ENCODE measurements at places on chromosomes 4 and X.

GRCh38 chrX:48003367-48003757 lies 427 bp downstream of the ZNF182 start:
- DNase-seq: no peak

GRCh38 chrX:153669174-153669890 lies 4.3 kb downstream of the PNCK start:
- DNase-seq: peak; percentile 81

- no peak for DNase-seq
These were observed 132.2 kb upstream of the SLC34A2 start for GRCh38 chr4:25523405-25523804.

DNA sequence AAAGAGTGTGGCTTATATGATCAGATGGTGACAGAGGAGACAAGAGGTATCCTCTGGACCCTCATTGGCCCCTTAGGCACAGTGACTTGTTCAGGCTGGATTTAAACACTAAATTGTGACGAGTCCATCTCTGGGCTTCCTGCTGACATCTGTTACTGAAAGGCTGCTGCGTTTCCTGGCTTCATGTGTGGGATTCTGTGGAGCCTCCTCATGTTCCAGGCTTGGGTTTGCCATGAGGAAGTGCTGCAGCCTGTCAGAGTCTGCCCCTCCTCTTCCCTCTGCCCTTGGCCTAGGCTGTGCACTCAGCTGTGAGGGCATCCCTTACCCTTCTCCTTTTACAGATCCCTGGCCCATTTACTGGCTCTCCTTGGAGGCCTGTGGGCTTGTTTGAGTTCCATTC lies 159.1 kb upstream of the TTC29 start:
- no peak for DNase-seq

- DNase-seq: no peak
These were observed 10.1 kb downstream of the PDLIM3 start for GRCh38 chr4:185524888-185525863.

DNA sequence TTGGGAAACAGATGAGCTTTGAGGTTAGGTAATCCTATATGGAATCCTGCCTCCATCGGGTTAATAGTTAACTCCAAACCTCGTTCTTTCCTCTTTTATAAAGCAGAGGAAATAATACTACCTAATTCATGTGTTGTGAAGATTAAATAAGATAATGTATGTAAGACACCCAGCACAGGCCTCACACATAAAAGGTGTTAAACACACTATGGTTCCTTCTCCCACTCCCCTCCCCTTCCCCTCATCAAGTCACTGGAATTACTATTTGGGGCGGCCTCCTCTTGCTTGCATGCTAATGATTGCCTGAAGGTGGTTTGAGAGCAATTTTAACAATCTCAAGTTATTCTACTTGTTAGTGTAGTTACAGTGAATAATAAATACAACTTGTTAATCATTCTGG lies 404.4 kb upstream of the RASGEF1B start:
- DNase-seq: no peak

DNA sequence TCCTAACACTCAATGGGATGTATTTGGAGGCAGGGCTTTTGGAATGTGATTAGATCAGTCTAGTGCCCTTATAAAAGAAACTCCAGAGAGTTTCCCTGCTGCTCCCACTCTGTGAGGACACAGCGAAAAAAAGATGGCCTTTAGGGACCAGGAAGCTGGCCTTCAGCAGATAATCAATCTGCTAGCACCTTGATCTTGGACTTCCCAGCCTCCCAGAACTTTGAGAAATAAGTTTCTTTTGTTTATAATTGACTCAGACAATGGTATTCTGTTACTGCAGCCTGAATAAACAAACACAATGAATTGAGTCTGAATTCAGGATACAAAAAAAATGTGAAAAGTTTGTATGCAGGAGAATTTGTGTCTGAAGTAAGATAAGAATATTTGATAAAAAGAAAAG lies 842.1 kb downstream of the FSTL5 start:
- no peak for DNase-seq

DNA sequence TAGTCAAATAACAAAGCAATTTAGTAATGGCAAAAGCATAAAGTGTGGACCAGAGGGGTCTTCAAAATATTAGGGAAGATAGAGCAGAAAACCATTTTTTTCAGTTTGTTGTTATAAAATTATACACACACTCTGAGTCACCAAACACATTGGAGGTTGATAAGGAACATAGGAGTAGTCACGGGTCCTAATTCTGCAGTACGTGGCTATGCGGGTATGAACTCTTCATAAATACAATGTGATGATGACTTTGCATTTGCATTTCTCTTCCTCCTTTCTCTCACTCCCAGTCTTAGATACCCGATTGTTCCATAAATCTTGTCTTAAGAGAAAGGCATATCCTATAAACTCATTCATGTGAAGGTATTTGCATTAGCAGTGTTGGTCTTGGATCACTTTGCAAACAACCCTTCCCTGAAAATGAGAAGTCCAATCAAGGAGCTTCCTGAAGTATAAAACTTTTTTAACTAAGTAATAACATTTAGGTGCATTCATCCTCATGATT lies 223.6 kb downstream of the PALLD start:
- DNase-seq: no peak

DNA sequence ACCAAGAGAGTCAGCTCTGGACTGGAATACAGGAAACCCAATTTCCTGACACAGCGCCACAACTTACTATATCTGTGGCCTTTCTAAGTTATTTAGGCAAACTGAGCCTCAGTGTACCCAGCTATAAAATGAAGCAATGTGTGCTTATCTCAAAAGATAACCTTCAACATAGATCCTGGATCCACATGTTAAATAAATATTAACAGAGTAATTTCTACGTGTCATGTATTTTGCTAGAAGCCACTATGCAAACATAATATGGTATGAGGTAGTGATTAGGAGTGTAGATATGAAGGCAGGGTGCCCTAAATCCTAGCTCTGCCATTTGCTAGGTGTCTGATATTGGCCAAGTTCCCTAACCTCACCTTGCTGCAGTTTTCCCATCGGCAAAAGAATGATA lies 527.0 kb downstream of the RAB28 start:
- no peak for DNase-seq

DNA sequence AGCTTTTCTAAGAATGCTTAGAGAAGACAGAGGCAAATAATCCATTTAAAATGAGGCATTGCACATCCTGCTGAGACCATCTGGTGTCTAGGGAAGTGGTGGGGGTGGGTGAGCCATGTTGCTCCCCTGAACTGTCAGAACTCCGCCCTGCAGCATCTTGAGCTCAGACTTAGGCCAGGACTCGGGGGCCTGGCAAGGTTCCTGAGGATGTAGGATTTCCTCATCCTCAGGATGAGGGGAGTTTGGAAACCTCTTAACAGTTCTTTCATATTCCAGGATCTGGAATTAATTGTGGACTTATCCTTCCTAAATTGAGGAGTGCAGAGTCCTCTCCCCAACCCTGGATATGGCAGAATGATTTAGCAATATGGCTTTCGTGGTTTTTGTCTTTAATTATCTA lies 6.6 kb downstream of the TLL1 start:
- no peak for DNase-seq

GRCh38 chr4:11230866-11231265 lies 197.8 kb downstream of the HS3ST1 start:
- DNase-seq: no peak

GRCh38 chr4:143184217-143184502 lies 557 bp upstream of the USP38 start:
- DNase-seq: no peak

DNA sequence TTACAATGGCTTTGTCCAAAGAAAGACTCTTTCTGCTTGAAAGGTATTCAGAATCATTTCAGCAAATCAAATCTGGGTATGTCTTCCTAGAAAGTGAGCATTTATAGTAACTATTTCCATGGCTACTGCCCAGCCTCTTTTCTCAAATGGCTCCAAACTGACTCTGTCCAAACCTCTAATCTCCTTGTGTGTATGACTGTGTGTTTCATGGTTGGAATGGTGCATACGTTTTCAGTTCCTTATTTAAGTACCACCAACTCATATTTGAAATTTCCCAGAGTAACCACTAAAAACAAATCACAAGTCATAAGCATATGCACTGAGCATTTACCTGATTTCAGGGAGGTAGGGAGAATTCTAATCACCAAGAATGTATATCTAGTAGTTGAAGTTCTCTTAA lies 106.0 kb downstream of the TMEM144 start:
- no peak for DNase-seq

GRCh38 chrX:42832764-42833549 lies 55.0 kb upstream of the PPP1R2C start:
- DNase-seq: no peak

DNA sequence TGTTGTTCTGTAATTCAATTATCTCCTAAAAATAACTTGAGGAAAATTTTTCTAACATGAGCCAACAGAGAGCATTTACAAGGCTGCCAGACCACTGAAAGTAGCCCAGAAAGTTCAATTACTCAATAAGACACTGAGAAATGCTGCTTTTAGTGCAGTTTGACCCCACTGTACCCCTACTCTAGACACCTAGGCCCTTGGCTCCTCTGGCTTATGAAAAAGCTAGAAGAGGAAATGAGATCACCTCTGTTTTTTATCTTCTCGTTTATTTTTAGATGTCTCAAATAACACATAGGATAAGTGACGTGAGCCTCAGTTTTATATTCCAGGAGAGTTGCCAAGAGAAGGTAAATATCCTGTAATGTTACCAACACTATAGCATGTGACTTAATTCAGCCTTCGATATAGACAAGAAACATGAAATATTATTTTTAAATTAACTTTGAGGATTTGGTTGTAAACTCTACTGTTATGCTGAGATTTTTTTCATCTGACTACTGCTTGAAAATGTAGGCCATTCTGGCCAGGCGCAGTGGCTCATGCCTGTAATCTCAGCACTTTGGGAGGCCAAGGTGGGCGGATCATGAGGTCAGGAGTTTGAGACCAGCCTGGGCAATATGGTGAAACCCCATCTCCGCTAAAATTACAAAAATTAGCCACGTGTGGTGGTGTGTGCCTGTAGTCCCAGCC lies 24.4 kb downstream of the TNIP3 start:
- no peak for DNase-seq

DNA sequence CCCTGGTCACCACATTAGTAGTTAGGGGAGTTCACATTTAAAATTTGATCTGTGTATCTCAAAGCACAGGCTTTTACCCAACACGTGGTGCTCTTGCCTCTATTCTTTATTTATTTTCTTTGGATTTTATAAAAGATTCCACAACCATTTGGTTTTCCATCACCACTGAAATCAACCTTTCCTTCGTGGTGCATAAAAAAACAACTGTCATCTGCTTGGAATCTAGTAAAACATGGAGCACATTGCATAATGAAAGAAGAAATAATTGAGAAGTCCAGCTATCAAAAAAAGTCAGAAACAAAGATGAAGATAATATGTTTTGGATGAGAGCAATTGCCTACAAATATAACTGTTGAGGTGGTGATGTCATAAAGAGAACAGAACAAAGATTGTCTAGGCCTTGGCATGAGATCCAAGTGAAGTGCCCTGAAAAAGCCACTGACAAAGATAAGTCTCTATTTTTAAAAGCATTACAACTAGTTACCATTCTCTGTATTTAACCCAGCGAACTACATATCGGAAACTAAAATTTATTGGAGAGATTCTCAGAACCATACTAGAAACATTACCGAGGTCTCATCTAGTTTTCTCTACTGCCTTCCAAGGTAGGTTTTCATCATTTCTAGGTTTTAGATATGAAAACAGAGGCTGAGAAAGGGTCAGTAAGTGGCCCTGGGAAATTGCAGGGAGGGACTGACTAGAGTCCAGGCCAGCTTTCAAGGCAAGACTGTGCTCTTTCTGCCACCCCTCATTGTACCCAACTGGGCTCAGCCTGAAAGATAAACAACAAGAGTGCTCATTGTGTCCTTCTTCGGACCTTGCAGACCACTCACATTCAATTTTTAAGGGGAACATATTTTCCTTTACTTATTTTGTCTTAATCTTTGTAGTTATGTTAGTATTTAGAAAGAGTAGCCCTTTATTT lies 127.3 kb downstream of the MAD2L1 start:
- no peak for DNase-seq

DNA sequence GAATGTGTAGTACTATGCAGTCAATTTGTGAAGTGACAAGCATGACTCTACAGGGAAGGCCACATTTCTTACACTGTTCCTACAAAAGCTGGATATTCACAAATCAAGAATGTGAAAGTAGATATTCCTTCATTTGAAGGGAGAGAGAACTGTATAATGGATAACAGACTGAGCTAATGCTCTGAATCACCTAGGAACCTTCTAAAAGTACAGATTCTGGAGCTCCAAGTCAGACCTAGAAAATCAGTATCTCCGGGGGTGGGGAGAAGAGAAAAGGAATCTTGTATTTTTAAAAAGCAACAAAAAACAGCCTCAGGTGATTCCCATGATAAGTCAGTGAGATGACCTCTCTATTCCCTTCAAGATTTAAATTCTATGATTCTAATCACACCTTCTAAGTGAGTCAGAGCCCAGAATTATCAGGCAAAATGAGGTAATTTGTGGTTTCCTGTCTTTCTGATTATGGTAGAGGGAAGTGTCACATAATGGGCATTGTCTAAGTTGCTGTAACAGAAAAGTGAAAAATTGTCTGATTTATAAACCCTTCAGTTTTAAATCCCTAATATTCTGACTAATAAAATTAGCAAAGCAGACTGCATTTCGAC lies 80.9 kb downstream of the IL21 start:
- DNase-seq: no peak

DNA sequence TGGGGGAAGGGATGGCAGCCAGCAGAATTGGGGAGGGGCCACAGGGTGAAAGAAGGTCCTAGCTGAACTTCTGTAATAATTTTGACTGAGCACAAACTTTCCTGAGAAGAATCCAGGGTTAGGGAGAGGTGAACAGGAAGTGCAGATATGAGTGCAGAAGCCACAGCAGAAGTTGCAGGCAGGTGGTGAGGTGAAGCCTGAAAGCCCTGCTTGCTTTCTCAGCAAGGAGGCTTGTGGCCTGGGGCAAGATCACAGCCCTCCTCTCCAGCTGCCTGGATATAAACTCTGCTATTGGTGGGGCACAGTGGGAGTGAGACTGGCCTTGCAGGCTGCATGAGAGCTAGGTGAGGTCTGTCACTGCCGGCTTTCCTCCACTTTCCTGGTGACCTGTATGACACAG lies 44.1 kb upstream of the UPRT start:
- DNase-seq: no peak

- DNase-seq: no peak
These were observed 183.7 kb downstream of the EVC2 start for GRCh38 chr4:5524446-5525299.

DNA sequence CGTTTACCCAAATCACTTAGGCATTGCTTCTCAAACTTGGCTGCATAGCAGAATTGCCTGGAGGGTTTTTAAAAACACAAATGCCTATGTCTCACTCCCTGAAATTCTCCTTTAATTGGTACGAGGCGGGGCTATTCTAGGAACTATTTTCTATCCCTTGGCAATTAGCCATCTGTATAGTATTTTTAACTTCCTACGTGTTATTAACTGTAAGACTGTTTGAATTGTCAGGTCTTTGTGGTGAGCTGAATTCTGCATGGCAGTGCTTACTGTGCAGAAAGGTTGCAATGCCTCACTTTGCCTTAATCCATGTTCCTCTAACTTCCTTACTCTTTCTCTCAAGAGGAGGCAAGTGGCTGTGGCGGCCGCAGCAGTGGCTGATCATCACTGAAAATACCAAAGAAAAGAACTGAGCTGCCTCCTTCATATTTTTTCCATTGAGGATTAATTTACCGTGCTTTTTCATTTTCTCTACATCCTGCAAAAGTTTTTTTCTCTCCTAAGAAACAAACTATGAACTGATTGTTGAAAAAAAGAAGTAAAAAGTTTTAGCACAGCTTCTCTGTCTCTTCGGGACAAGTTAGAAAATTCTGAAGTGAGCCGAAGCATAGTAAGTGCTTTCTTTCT lies at the start of gene SHROOM3:
Gene SHROOM3 (plus strand): TSS at position 329 of the 627 bp plus-strand sequence. CDS start 824 bp downstream, outside the sequence.
- DNase-seq: no peak

GRCh38 chrX:46716796-46717195 lies 42.1 kb downstream of the SLC9A7 start:
- DNase-seq: no peak
